ENCODE measurements at places on chromosomes 6 and 20. TPM values are rescaled to one million over a fixed set of nuclear protein-coding genes. Genes with fewer than 3 reads are reported as not detected.

CRISP3 gene
- total RNA-seq, result 0.55 TPM

NANP gene
- 5.3 TPM for total RNA-seq

SIRPD gene
- total RNA-seq, result not detected

IRF4 gene
- total RNA-seq, result 1.6 TPM

TP53TG5 gene
- total RNA-seq, result 0.51 TPM

DAAM2 gene
- 4.7 TPM for total RNA-seq

RNF39 gene
- total RNA-seq, result 9.0 TPM

HTR1B gene
- total RNA-seq, result not detected

MUCL3 gene
- not detected for total RNA-seq

MYL9 gene
- total RNA-seq, result 560 TPM

TRPC4AP gene
- total RNA-seq, result 76.6 TPM

PRRT1 gene
- 0.64 TPM for total RNA-seq

BIRC7 gene
- total RNA-seq, result not detected

MLN gene
- total RNA-seq, result not detected

GPSM3 gene
- total RNA-seq, result 5.9 TPM

MRPL2 gene
- total RNA-seq, result 52.3 TPM

TMEM200A gene
- total RNA-seq, result 0.87 TPM

NUDT3 gene
- total RNA-seq, result 28.9 TPM

VGLL2 gene
- total RNA-seq, result 0.28 TPM

LINC00237 gene
- not detected for total RNA-seq

FABP7 gene
- total RNA-seq, result not detected

CLIC1 gene
- 331 TPM for total RNA-seq

BANF2 gene
- total RNA-seq, result 1.9 TPM

MAK gene
- total RNA-seq, result 0.09 TPM

LHFPL5 gene
- not detected for total RNA-seq

C6orf141 gene
- 37.8 TPM for total RNA-seq

COMMD7 gene
- 48.3 TPM for total RNA-seq

ADGRF4 gene
- 0.23 TPM for total RNA-seq

BMP7 gene
- total RNA-seq, result 16.8 TPM

FLRT3 gene
- 43.0 TPM for total RNA-seq

RIPPLY2 gene
- 0.23 TPM for total RNA-seq

SNAP25 gene
- total RNA-seq, result 2.1 TPM

NNAT gene
- total RNA-seq, result 0.41 TPM

PGC gene
- 18.4 TPM for total RNA-seq

UNC93A gene
- 0.51 TPM for total RNA-seq

WFDC6 gene
- not detected for total RNA-seq

ARFGEF3 gene
- total RNA-seq, result 80.1 TPM

IP6K3 gene
- total RNA-seq, result 3.1 TPM

ZSCAN16 gene
- 5.3 TPM for total RNA-seq

SLC35D3 gene
- total RNA-seq, result 0.23 TPM

FAM83C gene
- 0.36 TPM for total RNA-seq

Data from prostate gland (tissue), 2 donors.